ENCODE measurements at places on chromosomes 1 and 21. TPM values are rescaled to one million over a fixed set of nuclear protein-coding genes. Genes with fewer than 3 reads are reported as not detected.

- no peak for DNase-seq
Observed at GRCh38 chr21:44262338-44263056, 800 bp upstream of the DNMT3L start.

GRCh38 chr1:209403921-209404320 lies 179.6 kb upstream of the CAMK1G start:
- no peak for DNase-seq

DNA sequence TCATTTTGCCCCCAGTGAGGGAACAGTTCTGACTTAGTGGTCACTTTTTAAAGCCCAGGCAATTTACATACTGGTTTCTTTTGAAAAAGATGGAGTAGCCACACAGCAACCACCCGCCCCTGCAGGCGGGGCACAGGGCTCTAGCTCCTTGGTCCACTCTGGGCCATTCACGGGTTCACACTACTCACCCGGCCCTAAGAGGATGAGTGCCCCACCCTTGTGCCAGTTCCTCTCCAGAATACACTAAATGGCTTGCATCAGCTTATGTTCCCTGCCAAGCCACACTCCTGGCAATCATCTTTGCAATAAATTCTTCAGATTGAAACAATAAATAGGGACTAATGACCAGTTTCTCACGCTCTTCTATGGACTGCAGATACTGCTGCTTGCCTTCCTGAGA lies 15.7 kb upstream of the ATP13A2 start:
- DNase-seq, result no peak

- no peak for DNase-seq
Observed at GRCh38 chr1:230427981-230428380, 1.8 kb upstream of the PGBD5 start.

The KCNH1 gene
- total RNA-seq, result not detected

The FLG2 gene
- not detected for total RNA-seq

The TENT5C gene
- 0.14 TPM for total RNA-seq
